Psoas muscle (tissue), 8 donors: ENCODE measurements at places on chromosomes 3 and 15.

- DNase-seq: no peak
Observed at GRCh38 chr3:8413337-8413926, 88.2 kb upstream of the LMCD1 start.

DNA sequence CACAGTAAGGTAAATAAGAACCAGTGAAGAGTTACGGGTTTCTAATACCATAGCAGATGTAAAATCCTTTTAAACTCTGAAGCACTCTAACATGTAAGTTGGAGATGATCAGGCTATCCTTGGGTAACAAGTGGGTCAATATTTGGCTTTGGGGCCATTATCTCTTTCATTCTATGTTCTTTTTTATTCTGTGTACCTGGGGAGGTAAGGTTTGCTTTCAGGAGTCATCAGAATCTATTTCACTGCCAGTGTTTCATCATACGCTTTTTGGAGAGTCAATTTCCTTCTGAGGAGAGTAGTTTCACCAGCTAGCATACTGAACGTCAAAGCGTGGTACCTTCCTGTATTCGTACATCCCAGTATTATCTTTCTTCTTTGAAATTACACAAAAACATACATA, 166.5 kb downstream of the GMNC start:
- DNase-seq: no peak

DNA sequence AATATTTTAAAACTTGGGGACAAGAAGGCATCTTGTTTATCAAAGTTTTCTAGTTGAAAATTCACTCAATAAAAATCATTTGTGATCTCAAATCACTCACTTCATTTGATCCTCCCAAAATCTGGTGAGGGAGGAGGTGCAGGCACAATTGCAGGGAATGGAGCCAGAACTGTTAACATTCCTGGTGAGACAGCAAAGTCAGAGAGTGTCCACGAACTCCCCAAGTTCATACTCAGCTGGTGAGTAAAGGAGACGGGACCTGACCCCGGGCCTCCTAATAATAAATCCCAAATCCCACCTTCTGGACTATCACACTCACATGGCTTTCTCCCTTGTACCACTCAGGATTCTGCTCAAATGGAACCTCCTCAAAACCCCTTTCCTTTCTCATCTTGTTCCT, 252.3 kb upstream of the LRTM1 start:
- no peak for DNase-seq

GRCh38 chr15:90620379-90621067, 90.8 kb downstream of the CRTC3 start:
- no peak for DNase-seq

DNA sequence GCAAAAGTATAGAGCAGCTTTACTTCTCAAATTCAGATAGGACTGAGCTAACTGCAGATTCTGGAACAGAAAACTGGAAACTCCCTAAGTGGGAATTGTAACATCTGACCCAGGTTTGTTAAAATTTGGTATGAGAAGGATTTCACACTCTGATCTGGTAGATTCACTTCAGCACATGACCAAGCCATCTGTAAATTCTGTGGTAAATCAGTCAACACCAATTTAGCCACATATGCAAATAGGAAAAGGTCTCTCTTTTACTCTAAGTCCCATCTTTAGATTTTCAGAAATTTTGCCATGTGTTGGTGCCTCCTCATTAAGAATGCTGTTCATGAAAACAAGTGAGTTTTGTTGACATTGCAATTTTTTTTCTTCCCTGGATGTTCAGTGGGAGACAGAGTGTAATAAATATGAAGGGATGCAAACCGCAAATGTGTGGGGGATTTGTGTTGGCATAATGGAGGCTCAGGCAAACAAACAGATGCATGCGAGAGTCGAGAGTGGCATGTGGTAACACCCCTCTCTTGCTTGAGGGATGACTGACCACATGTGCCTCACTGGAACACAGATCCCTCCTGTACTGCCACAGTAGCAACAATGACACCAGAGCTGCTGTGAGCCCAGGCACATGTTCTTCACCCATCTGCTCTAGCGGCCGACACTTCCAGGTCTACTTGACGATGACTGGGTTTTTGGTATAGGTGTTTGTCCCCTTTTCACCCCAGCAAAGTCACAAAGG, 146.6 kb downstream of the FEZF2 start:
- no peak for DNase-seq

DNA sequence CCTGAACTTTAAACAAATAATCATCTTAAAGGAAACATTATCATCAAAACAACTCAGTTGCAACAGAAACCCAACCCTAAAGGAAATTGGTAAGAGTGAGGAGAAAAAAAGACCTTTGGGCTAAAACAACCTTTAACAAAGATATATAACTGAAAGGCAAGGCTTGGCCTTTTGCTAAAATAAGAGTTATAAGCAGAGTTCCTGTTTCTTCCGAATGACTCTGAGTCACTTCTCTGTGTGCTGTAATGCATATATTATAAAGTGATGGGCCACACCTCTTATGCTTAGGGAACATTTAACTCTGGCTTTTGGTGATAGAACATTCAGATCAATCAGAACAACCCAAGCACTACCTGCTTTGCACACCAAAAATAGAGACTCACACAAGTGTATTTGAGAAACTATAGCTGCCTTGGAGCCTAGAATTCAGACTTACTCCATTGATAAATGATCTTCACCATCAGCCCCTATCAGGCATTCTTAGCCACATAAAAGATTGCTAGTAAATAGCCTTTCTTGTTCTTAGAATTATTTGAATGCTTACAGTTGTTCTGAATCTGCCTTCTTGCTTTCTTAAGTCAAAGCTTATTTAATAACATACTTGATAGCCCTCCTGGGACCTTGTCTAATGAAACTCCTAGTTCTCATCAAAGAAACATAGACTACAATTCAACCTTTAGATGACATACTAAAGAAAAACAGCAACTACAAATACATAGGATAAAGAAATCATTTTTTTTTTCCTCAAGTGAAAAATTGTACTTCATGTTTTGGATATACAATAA, 294.2 kb upstream of the SEMA6D start:
- no peak for DNase-seq

DNA sequence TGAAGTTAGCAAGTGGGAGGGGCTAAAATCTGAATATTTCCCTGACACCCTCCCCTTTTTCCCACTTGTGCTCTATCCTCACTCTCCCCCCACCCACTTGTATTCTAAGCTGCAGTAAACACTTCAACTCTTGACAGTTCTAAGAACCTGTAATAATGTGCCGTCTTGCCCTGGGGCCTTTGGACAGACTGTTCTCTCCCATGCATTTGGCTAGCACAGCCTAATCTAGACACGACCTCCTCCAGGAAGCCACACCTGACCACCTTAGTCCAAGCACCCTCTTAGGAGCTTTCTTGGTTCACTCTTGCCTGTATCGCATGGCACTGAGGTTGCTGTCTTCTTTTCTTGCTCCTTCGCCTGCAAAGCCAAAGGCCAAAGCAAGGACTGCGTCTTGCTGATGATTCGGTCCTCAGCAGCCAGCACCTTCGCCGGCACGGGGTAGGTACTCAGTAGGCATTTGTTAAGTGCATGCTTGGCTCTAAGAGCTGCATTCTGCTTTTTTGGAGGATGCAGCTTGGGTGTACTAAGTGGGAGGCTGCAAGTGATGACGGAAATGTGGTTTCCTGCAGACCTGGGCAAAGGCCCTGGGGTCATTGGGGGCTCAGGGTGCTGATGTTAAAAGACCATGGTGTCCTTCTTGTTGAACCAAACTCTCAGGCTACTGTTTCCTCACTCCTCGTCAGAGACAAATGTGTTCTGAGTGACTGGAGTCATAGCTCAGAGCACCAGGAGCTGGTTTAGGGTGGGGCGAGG, 2.0 kb upstream of the ZNF710 start:
- DNase-seq: no peak

- no peak for DNase-seq
Observed at GRCh38 chr15:57726411-57726810, 19.9 kb downstream of the POLR2M start.

- DNase-seq: no peak
Observed at GRCh38 chr3:161293381-161293780, 72.3 kb downstream of the NMD3 start.

DNA sequence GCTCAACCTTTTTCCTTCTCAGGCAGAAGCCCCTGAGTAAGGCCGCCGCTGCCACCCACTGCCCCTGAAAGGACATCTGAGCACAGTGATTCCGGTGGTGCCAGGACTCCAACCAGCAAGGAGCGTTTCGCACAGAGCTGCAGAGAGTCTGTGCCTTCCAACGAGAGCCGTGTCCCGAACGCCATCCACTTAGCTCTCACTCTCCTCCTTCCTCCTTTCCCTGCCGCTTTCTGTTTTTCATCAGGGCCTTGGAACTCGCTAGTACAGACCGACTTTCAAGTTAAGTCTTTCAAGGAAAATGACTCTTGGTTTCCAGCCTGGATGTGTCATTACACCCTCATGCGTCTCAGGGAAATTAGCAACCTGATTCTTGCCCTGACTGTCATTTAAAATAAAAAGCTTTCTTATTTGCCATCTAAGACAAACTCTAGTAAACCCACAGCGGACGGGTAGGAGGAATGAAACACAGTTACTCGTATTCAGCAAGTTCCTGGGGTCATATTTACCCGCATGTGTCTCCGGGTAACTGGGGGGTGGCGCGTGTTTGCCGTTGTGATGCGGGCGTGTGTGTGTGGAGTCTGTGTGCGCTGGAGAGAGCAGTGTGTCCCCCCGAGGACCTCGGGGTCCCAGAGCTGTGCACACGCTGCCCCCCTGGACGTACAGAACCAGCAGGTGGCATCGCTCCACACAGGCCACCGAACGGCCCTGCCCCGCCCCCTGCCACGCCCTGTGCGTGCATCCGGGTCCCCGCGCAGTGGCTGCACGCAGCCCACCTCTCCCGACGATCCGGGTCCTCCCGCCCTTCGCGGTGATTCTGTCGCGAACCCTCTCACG, 30.4 kb upstream of the ALDH1A3 start:
- peak; percentile 56 for DNase-seq

- no peak for DNase-seq
Observed at GRCh38 chr3:43489930-43490329, 131.9 kb downstream of the ANO10 start.

DNA sequence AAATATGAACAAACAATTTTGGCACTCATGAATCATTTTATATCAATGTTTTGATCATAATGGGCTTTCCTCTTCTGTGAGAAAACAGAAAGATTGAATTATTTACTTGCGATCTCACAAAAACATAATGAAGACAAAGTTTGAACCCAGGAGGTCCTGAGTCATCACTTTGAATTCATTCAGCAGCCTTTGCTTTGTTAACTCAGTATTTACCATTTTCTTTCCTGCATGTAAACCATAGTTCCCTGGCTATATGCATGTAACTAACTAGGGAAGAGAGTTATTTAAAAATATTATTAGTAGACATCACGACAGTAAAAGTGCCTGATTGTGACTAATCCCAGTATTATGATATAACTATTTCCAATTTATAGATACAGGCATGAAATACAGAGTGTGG, 1026.2 kb downstream of the PLOD2 start:
- DNase-seq: no peak

DNA sequence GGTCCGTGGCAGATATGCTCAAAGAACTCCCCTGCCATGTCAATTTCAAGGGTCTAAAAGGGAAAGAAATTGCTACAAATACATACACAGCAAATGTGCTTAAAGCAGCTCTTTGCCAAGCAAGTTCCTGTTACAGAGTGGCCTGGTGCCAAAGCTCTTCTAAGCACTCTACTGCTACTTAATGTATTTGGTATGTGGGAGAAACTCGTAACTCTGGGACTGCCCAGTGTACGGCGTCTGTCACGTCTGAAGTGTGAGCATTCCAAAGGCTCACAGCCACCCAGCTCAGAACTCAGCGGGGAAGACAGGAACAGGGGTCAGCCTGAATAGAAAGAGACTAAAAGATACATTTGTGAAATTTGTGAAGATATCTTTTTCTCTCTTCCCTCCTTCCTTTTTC, 54.6 kb downstream of the RBMS3 start:
- peak; percentile 67 for DNase-seq

DNA sequence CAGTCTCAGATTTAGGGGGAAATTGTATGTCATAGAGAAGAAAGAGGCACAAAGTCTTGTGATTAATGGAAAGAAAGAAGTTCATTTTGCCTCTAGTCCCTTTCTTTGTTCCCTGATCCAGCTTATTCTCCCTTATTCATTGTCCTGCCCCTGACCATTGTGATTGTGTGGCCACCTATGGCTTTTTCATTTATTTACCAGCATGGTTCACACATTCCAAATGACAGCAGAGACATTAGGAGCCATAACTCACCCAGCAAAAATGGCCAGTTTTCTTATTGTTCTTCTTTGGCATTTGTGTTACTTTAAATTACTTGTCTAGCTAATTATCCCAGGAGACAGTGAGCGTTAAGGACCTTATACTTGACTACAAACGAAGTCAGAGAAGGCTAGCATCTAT, 36.3 kb upstream of the SGO1 start:
- no peak for DNase-seq

- DNase-seq: no peak
Observed at GRCh38 chr3:159766563-159767185, 222.0 kb upstream of the IL12A start.

DNA sequence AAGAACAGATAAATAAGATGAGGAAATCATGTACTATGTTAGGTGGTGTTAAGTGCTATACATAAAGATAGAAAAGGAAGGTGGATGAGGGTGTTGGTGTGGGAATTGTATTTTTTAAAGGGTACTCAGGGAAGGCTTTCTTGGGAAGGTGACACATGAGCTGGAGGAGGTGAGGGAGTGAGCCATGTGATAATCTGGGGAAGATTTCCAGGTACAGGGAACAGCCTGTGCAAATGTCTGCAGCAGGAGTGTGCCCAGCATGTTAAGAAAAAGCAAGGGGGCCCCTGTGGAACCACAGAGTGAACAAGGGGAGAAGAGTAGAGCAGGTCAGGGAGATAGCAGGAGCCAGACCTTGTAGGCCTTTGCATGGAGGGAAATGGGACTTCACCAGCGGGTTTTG, 175.6 kb downstream of the SSR3 start:
- DNase-seq: no peak

DNA sequence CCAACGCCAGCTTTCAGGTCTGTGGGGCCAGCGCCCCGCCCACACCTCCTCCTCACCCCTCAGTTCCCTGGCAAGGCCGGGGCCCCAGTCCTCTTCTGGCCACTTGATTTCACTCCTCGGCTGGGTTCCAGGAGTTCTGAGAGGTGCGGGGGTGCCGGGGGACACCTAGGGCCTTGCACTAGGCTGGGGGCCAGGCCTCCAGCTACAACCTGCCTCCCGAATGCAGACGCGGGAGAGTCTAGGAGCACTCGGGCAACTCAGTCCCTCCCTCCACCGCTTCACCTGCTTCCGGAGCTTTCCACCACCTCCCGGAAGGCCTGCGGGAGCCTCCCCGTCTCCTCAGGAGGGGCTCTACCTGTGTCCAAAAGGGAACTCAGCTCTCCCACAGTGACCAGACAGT, 35.6 kb downstream of the TNK2 start:
- peak; percentile 55 for DNase-seq

DNA sequence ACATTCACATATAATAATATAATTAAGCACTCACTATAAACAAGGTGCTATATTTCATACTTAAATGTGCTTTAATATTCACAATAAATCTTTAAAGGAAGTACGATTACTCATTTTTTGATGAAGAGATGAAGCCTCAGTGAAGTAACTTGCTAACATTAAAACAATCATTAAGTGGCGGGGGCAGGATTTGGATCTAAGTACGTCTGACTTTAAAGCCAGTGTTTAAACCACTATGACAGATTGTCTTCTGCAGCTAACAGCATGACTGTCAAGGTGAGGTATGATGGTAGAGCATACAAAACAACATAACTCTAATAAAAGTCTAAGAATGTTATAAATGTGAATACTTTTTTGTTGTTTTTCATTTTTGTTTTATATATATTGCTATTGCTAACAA, 862.1 kb downstream of the ROBO1 start:
- DNase-seq: no peak

- DNase-seq: no peak
Observed at GRCh38 chr15:29208352-29208751, 61.3 kb downstream of the NSMCE3 start.

GRCh38 chr3:137988152-137988551, 21.8 kb upstream of the CLDN18 start:
- no peak for DNase-seq
